Ovary (tissue), 10 donors: ENCODE measurements at places on chromosomes 7 and 10.
A peak's percentile ranks its signal among the peaks of the same experiment; 100 is the strongest.

- H3K4me3 ChIP-seq = no peak overlapping the region
- peak; percentile 16 for DNase-seq
- H3K27me3 ChIP-seq = no peaks in the 10 kb centered on the region
- H3K4me1 ChIP-seq = peaks cover 4% of the 10 kb centered on the region
- H3K36me3 ChIP-seq = no peaks in the 10 kb centered on the region
These were observed 13.1 kb upstream of the ASB4 start for GRCh38 chr7:95472581-95473161.

- H3K36me3 ChIP-seq = no peaks in the 10 kb centered on the region
- no peaks in the 10 kb centered on the region for H3K4me1 ChIP-seq
- no peak for DNase-seq
- no peak overlapping the region for H3K27ac ChIP-seq
These were observed 2.0 kb upstream of the BLVRA start for GRCh38 chr7:43756368-43757072.

DNA sequence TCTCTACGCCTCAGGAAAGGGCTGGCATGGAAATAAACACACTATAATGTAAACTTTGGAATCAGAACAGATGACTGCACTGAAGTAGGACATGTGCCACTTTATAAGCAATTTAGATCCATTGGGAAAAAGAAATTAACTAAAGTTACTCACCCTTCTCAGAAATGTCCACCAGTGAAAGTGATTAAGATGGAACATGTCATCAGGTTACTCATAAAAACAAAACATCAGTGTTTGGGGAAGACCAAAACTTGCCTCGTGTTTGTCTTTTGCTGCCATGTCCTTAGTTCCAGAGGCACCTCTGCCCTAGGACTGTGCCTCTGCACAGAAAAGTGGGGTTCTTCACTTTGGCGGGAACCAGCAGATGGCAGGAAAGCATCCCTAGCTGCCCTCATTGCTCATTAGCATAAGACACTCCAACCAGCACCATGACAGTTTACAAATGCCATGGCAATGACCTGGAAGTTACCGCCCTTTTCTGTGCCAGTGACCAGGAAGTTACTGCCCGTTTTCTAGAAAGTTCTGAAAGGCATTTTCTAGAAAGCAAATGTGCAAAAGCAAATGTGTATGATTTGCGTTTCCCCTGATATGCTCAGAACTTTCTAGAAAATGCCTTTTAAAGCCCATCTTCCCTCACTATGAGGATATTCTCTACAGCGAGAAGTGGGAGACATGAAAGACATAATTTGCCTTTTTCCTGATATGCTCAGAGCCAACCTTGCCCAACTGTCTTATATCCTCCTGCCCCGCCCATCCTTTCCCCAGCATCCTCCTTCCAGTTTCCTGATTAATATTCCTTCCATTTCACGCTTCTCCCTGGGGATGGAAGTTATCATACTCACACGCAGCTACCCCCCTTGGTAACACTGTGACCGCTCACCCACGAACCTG, 258.2 kb downstream of the USP6NL start:
- no peak for DNase-seq
- H3K36me3 ChIP-seq = no peaks in the 10 kb centered on the region
- H3K4me3 ChIP-seq = no peak overlapping the region
- peaks cover 2% of the 10 kb centered on the region for H3K4me1 ChIP-seq

GRCh38 chr10:77289790-77290189, 347.8 kb downstream of the KCNMA1 start:
- H3K4me1 ChIP-seq = peaks cover 6% of the 10 kb centered on the region
- no peak for DNase-seq
- H3K4me3 ChIP-seq = no peak overlapping the region

GRCh38 chr10:69640196-69640980, 10.3 kb downstream of the FAM241B start:
- H3K4me1 ChIP-seq = no peaks in the 10 kb centered on the region
- H3K36me3 ChIP-seq = no peaks in the 10 kb centered on the region
- no peak overlapping the region for H3K27ac ChIP-seq
- H3K27me3 ChIP-seq = no peaks in the 10 kb centered on the region
- no peak overlapping the region for H3K4me3 ChIP-seq
- no peak for DNase-seq

DNA sequence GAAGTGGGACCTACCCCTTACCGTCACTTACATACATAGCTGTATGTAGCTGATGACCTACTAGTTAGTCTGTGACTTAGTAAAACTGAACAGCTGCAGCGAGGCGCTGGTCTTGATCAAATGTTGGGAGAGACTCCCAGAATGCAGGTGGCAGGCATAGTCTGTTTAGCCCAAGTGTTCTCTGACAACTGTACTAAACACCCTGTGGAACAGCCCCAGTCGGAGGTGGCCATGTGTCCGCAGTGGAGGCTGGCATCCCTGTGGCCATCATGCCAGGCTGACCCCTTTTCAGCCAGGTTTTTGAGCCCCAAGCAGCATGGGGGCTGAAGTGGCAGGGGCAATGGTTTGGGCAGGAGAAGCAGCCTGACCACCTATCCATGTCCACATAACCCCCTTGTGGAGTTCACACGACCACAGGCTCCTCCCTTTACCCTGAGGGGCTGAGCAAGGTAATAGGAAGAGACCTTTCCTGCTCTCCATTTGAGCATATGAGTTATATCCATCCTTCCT, 7.2 kb downstream of the ADCY1 start:
- H3K27ac ChIP-seq = no peak overlapping the region
- no peak for DNase-seq
- H3K4me3 ChIP-seq = no peak overlapping the region
- H3K27me3 ChIP-seq = no peaks in the 10 kb centered on the region
- H3K4me1 ChIP-seq = no peaks in the 10 kb centered on the region

- H3K36me3 ChIP-seq = no peaks in the 10 kb centered on the region
- H3K4me3 ChIP-seq = no peak overlapping the region
- DNase-seq = no peak
- no peak overlapping the region for H3K27ac ChIP-seq
These were observed 488.4 kb downstream of the ACTR3B start for GRCh38 chr7:153247926-153248325.

DNA sequence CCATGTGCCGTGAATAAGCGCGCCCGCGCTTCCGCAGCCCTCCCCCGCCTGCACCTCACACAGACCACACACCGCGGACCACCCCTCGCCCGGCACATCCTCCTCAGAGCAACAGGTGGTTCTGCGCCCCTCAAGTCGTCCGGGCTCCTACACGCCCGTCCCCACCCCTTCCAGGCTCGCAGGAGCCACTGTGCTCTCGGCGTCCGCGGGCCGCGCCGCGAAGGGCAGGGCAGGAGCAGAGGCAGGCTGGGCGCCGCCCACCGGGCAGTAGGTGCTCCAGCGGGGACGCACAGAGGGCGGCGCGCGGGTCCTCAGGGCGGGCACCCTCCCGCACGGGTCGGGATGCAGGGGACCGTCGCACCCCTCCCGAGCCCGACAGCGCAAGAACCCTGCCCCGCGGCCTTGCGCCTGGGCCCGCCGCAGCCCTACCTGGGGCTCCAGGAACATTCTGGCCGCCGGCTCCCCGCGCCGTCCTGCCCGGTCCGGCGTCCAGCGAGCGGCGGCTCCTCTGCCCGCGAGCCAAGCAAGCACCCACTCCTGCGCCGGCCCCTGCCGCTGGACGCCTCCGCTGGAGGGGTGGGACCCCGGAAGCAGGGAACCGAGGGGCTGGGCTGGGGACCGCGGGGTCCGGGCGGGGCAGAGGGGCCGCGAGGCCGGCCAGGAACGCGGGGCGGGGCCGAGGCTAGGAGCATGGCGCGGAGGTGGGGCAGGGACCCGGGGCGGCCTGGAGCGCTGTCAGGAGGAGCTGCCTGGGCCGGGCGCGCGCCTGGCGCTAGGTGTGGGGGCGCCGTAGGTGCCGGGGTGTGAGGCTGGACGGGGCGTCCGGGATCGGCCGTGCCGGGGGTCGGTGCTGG, 37.4 kb downstream of the RASGEF1A start:
- H3K4me1 ChIP-seq = no peaks in the 10 kb centered on the region
- no peak overlapping the region for H3K27ac ChIP-seq
- no peak overlapping the region for H3K4me3 ChIP-seq
- no peak for DNase-seq
- H3K27me3 ChIP-seq = no peaks in the 10 kb centered on the region
- no peaks in the 10 kb centered on the region for H3K36me3 ChIP-seq

GRCh38 chr10:67705921-67706320, 9.9 kb upstream of the CTNNA3 start:
- H3K4me3 ChIP-seq = no peak overlapping the region
- no peak for DNase-seq
- no peak overlapping the region for H3K27ac ChIP-seq
- H3K4me1 ChIP-seq = no peaks in the 10 kb centered on the region

DNA sequence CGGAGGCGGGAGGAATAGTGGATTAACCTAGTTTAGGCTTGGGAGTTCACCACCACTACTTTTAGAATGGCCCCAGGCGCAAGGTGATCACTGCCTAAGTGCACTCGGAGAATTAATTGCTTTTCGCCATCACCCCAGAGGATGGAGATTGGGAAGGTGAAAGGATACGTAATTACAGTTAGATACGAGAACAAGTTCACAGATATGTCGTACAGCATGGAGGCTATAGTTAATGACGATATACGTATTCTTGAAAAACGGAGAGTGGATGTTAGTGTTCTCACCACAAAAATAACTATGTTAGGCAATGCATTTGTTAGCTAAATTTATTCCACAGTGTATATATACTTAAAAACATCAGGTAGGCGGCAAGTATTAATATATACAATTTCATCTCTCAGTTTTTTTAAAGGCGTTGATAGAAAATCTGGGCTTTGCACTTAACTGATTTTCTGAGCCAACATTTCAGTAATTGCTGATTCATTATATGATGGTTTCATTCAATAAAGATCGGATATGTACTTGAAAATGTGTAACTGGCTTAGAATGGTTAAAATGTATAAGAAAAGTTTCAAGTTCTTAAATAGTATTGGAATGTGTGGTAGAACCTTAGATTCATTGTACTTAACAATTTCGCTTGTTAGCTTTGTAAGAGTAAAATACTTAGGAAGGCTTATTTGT, 683 bp downstream of the CDC123 start:
- no peak for DNase-seq
- peak overlapping the region; percentile 56 for H3K4me3 ChIP-seq
- no peaks in the 10 kb centered on the region for H3K27me3 ChIP-seq
- no peak overlapping the region for H3K27ac ChIP-seq

GRCh38 chr7:134458806-134459698, at the start of gene AKR1B1:
Gene AKR1B1 (minus strand): TSS chr7:134459100. CDS start chr7:134459062, 38 bp downstream.
- peak; percentile 95 for DNase-seq
- H3K27me3 ChIP-seq = no peaks in the 10 kb centered on the region
- H3K36me3 ChIP-seq = no peaks in the 10 kb centered on the region
- H3K27ac ChIP-seq = peak within 1 kb of the TSS; percentile 85
- H3K4me1 ChIP-seq = peaks cover 5% of the 10 kb centered on the region
- H3K4me3 ChIP-seq = peak within 1 kb of the TSS; percentile 98

DNA sequence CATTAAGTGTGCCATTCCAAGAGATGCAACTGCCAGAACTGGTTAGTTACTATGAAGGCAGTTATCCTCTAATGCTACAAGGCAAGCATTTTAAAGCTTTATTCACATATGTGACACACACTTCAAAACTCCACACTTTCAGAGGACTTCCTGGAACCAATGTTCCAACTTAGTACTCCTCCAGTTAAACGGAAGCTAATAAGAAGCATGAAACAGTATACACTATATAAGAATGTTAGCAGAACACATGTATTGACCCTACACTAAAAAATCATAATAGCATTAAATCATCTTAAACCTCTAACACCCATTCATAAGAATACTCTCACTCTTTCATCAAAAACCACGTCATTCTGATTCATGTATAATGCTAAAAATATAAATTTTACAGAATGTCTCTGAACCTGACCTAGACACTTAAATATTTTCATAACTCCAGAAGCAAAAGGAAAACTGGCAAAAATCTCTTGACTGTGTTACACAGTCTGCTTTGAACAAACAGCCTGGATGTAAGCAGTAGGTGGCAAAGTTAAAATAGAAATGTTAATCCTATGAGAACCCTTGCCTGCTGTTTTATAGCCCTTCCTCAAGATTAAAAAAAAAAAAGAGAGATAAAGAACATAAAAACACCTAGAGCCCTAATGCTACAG, 135.0 kb downstream of the SEMA3C start:
- DNase-seq = no peak
- no peaks in the 10 kb centered on the region for H3K36me3 ChIP-seq
- H3K4me1 ChIP-seq = peaks cover 4% of the 10 kb centered on the region

DNA sequence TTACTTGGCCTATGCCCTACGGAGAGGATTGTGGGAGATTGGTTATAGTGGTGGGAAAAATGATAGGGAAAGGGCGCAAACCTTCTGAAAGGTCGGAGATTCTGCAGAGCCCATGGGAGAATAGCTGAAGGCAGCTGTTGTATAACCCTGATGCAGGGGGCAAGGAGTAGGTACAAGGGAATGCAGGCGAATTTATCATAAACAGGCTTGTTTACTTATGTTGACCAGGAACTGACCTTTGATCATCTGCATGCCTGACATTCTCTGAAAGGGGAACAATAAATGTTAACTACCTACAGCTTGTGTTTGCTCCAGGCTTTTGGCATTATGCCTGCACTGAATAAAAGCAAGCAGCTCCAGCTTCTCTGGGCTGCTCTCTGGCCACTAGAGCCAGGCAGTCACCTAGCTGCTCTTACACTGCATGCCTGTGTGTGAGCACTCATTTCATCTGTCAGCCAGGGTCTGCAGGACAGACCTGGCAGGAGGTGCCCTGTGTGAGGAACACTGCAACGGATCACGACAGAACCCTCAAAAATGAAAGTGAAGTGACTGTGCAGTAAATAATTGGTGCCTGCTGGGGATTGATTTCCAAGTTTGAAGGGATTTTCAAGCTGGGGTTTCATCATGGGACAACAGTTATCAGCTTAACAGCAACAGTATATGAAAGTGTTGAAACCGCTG, 31.1 kb upstream of the ABCA13 start:
- no peak overlapping the region for H3K27ac ChIP-seq
- H3K4me3 ChIP-seq = no peak overlapping the region
- H3K36me3 ChIP-seq = no peaks in the 10 kb centered on the region
- no peaks in the 10 kb centered on the region for H3K4me1 ChIP-seq
- no peaks in the 10 kb centered on the region for H3K27me3 ChIP-seq

GRCh38 chr10:4372601-4373000, 453.4 kb upstream of the AKR1E2 start:
- H3K4me3 ChIP-seq = no peak overlapping the region
- H3K27me3 ChIP-seq = no peaks in the 10 kb centered on the region
- DNase-seq = no peak
- no peak overlapping the region for H3K27ac ChIP-seq
- no peaks in the 10 kb centered on the region for H3K36me3 ChIP-seq

DNA sequence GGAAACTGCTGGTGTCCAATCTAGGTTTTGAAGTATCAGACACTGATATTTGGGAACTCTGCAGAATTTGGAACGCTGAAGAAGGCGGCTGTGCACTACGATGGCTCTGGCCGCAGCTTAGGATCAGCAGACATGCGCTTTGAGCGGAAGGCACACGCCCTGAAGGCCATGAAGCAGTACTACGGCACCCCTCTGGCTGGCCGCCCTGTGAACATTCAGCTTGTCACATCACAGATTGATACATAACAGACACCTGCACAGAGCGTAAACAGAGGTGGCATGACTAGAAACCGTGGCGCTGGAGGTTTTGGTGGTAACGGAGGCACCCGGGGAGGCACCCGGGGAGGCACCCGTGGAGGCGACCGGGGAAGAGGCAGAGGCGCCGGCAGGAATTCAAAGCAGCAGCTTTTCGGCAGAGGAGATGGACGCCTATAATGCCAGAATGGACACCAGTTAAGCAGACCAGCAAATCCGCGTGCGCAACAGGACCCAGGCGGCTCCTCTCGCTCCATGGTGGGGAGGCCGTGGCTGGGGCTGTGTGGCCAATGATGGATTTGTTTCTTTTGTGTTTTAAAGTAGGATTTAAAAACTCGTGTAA, 22.2 kb upstream of the CCL24 start:
- H3K27ac ChIP-seq = no peak overlapping the region
- H3K4me1 ChIP-seq = no peaks in the 10 kb centered on the region
- no peak for DNase-seq
- no peaks in the 10 kb centered on the region for H3K27me3 ChIP-seq
